G401 (cell line): ENCODE measurements at places on chromosomes 13 and 19. TPM values are rescaled to one million over a fixed set of nuclear protein-coding genes. Genes with fewer than 3 reads are reported as not detected.

DNA sequence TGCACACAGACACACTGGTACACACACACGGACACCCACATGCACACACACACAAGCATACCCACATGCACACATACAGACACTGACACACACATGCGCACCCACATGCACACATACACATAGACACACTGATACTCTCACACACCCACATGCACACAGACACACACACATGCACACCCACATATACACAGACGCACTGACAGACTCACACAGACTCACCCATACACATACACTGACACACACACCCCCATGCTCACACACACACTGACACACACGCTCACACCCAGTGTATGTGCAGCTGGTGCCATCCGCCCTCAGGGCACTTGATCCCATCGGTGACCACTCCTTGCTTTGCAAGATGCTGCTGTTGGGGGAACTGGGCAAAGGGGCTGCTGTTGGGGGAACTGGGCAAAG is 9.7 kb upstream of the RASA3 start:
- no peak for DNase-seq

The PSG2 gene
- 6.0 and 8.0 TPM in 2 replicates for total RNA-seq

GRCh38 chr19:50534478-50534877 is 20.8 kb upstream of the ASPDH start:
- DNase-seq, result no peak

GRCh38 chr13:33541456-33541855 is 255.9 kb upstream of the STARD13 start:
- DNase-seq, result no peak

DNA sequence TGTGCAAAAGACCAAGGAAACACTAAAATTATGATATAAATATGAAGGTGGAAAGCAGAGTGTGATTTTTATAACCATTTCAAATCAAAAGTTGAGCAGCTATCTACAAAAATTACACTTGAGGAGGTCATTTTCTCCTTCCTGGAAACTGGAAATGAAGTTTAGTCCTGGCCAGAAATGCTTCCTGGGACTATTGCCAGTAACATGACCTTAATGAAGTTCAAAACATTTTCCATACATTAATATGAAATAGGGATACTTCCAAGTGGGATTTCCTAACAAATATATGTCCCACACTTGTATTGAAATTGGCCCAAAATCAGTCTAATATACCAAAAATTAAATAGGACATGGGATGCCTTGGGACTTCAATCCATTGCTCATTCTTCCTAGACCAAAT is 1556.8 kb upstream of the MIR17HG start:
- no peak for DNase-seq

The RASGRP4 gene
- total RNA-seq, result not detected in 2 replicates

- DNase-seq, result peak; percentile 28
Observed at GRCh38 chr19:17340302-17340870, 3.0 kb downstream of the GTPBP3 start.

DNA sequence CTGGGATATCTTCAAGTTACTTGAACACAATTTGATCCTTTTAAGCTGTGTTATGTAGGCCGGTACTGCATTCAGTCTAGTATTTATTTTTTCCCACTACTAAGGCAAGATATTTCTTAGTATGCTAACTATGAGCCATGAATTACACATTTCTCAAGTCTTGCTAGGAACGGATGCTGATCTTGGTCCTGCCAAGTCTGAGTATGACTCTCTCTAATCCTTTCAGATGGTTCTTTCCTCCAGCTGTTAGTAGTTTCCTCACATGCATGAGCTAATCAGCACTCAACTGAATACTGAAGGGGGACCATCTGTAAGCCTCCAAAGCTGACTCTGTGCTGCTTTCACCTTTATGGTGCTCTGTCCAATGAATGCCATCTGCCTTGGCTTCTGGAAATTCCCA is 460.3 kb downstream of the KCTD12 start:
- DNase-seq, result no peak

DNA sequence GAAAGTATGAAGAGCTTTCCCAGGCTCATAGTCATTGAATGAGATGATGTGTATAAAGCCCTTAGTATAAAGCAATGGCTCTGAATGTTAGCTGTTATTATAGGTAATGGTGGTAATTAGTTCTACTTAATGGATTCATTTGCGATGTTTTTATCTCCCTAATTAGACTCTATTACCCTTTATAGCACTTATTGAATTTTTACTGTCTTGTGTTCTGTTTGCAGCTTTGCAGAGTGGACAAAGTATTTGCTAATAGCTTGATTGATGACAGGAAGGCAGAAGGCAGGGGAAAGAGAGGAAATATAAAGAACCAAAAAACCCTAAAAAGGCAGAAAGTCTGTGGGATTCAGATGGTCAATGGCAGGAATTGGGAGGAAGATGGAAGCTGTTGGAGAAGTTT is 524.4 kb upstream of the SPRY2 start:
- DNase-seq, result no peak

The OVOL3 gene
- not detected in 2 replicates for total RNA-seq

The KIR3DL1 gene
- not detected in 2 replicates for total RNA-seq

DNA sequence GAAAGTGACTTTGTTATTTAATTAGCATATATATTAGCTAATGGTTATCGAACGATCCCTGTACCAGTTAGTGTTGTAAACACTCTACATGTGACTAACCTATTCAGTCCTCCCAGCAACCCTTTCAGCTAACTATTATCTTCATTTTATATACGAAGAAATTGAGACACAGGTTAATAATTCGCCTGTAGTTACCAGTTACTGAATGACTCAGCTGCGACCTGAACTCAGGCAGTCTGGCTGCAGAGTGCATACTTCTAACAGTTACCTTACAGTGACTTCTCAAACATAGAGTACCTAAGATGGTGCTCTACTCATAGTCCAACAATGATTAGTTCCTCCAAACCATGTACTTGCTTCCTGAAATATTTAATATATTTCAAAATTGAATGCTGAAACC is 117.7 kb downstream of the FNDC3A start:
- no peak for DNase-seq

- DNase-seq, result no peak
Observed at GRCh38 chr13:110284779-110285484, 22.0 kb downstream of the COL4A1 start.

The ZNF554 gene
- 4.1 and 6.1 TPM in 2 replicates for total RNA-seq

GRCh38 chr19:1648459-1648849 is 4.0 kb downstream of the TCF3 start:
- DNase-seq, result no peak

DNA sequence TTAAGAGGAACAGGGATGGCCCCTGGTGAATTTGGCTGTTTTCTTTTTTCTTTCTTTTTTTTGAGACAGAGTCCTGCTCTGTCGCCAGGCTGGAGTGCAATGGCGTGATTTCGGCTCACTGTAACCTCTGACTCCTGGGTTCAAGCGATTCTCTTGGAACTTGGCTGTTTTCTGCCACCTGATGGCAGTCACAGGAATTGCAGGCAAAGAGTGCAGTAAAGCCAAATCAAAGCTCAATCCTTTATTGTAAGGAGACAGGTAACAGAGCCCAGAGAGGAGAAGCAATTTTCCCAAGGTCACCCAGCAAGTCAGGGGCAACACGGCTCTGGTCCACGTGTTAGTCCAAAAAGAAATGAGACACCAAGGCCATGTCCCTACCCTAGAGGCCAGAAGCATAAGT is 6.2 kb downstream of the TINCR start:
- DNase-seq, result no peak

The RNF225 gene
- not detected in 2 replicates for total RNA-seq

The ZNF93 gene
- not detected in 2 replicates for total RNA-seq

- DNase-seq, result peak; percentile 81
Observed at GRCh38 chr19:48487948-48488347, 18.8 kb downstream of the CYTH2 start.

GRCh38 chr19:2305452-2306280 is 2.3 kb downstream of the LINGO3 start:
- DNase-seq, result no peak

- DNase-seq, result peak; percentile 52
Observed at GRCh38 chr19:5045956-5046338, 77.0 kb downstream of the KDM4B start.

DNA sequence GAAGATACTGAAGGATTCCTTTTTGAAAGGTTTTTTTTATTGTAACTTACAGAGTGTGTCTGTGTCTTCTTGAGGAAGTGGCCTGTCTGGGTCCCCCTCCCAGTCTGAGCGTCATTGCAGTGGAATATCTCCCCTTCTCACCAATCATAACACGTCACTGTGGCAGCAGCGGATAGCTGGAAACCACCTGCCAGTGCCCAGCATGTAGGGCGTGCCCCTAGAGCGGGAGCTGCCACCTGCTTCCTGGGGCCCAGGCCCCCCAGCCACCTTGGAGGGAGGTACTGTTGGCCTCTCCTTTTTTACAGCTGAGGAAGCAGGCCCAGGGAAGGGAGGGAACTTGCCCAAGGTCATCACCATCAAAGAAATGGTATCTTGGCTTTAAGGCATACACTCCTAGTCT is 4.6 kb upstream of the DNM2 start:
- no peak for DNase-seq

DNA sequence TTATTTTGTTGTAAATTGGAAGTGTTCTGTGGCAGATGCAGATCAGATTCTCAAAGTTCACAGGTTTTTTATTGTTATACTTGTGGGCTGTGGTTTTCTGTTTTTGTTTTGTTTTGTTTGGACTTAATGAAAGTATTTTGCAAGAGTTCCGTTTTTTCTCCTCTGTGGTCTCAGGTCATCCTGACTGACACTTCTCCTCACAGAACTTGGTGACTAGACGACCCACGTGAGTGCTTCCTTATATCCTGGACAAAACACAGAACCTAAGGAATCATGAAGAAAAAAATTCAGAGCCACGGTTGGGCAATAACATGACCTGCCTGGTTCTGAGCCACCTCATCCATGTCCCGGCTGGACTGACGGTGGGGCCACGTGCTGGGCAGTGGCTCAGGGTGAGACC is 2.5 kb upstream of the RFPL4AL1 start:
- DNase-seq, result no peak

The KIR3DL2 gene
- not detected in 2 replicates for total RNA-seq

GRCh38 chr13:100245104-100245503 is 156.2 kb downstream of the PCCA start:
- DNase-seq, result no peak

The ZNF439 gene
- 0.20 TPM in 1 of 2 replicates, not detected in the other for total RNA-seq

The FXYD7 gene
- not detected in 2 replicates for total RNA-seq

- DNase-seq, result no peak
Observed at GRCh38 chr19:16005925-16006324, 57.1 kb downstream of the OR10H4 start.
